ENCODE measurements at places on chromosomes 3 and 15.
A peak's percentile ranks its signal among the peaks of the same experiment; 100 is the strongest.

GRCh38 chr15:36850864-36851263 lies 249.5 kb downstream of the MEIS2 start:
- no peak for DNase-seq

- DNase-seq = no peak
These were observed 26.5 kb downstream of the KLF13 start for GRCh38 chr15:31352911-31353811.

- no peak for DNase-seq
These were observed 639.5 kb downstream of the NR2F2 start for GRCh38 chr15:96969732-96970710.

GRCh38 chr3:152149832-152150231 lies 118.9 kb upstream of the MBNL1 start:
- no peak for DNase-seq

DNA sequence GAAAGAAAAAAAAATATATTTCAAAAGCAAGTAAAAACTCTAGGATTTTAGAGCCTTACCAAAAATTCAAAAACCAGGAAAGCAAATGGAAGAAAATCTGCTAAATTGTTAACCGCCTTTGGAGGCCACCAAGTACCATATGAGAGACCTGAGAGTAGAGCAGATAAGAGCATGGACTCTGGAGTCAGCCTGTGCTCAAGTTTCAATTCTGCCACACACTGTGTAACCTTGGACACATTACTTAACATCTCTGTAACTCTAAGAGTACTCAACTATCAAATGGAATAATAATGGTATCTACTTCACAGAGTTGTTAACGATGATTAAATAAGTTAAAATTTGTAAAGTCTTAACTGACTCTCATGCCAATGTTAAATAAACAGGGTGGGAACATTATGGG lies 12.7 kb downstream of the RBSN start:
- DNase-seq = peak; percentile 16
